ENCODE measurements at places on chromosomes 2 and 18. TPM values are rescaled to one million over a fixed set of nuclear protein-coding genes. Genes with fewer than 3 reads are reported as not detected.

GPBAR1 gene
- 0.67 TPM for total RNA-seq

DNA sequence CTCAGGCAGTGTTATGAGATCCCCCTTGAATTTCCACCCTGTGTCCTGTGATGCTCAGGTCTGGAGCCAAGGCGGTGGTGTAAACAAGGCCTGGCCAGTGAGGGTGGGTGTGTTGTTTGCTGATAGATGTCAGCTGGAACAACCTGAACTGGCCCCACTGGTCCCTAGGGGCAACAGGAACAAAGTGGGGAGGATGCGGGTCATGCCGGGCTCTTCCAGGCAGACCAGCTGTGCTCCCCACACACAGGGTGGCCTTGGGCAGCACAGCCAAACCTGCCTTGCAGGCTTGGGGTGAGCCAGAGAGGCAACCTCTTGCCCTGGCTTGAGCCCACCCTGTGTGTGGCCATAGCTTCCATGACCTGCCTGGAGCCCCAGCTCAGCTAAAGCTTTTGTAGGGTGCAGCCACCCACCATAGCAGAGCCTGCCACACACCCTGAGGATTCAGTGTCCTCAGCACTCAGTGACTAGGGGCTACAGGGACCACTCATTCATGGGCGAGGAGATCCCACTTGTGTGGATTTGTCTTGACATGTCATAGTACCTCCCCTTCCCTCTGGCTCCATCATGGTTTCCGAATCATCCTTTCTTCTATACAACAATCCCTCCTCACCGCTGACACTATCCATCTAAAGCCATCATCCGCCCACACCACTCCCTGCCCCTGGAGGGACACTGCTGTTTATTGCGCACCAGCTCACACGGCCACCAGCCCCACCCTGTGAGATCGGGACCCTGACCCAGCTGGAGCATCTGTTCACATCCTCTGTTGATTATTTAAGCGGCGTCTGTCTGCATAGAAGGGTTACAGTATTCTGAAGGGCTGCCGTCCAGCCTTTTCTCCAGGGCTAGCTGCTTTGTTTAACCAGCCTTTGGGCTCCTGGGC is 268.8 kb downstream of the CYP26B1 start:
- no peak for DNase-seq

- DNase-seq = peak; percentile 66
Observed at GRCh38 chr18:24659827-24660720, 199.6 kb downstream of the HRH4 start.

RAB6D gene
- total RNA-seq = 0.07 TPM
